ENCODE measurements at places on chromosomes 4 and X.

DNA sequence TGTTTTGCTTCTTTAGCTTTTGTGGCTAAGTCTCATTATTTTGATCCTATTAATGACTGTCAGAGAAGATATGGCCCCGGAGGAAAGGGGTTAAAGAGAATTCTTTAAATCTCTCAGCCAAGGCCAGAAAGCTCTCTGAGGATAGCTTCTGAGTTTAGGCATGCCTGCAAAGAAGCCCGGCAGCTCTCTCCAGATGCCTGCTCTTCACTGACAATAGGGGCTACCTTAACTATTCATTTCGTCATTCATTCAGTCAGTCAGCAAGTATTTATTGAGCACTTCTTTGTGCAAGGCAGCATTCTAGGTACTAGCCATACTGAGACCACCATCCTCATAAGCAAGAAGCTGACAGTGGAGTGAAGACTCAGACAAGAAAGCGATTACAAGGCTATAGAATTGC lies 34.0 kb upstream of the BMP15 start:
- DNase-seq, result no peak

GRCh38 chr4:3406431-3406830 lies 35.3 kb upstream of the HGFAC start:
- DNase-seq, result no peak

GRCh38 chr4:148790691-148791090 lies 348.5 kb upstream of the NR3C2 start:
- DNase-seq, result no peak

DNA sequence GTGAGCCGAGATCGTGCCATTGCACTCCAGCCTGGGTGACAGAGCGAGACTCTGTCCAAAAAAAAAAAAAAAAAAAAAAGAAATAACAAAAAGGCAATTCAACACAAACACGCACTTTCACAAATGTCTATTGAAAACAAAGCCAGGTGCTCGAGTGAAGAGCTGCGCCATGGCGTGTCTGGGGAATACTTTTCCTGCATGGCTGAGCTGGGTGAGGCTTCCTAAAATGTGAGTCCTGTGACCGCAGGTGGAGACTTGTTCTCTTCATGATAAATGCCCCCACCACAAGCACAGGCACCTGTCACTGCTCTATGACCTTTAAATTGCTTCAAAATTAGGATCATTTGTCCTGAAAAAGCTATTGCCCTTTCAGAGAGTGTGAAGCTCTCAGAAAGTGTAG lies 4.0 kb upstream of the ABLIM2 start:
- no peak for DNase-seq

- no peak for DNase-seq
These were observed 281.2 kb upstream of the DIAPH2 start for GRCh38 chrX:96403446-96403845.

DNA sequence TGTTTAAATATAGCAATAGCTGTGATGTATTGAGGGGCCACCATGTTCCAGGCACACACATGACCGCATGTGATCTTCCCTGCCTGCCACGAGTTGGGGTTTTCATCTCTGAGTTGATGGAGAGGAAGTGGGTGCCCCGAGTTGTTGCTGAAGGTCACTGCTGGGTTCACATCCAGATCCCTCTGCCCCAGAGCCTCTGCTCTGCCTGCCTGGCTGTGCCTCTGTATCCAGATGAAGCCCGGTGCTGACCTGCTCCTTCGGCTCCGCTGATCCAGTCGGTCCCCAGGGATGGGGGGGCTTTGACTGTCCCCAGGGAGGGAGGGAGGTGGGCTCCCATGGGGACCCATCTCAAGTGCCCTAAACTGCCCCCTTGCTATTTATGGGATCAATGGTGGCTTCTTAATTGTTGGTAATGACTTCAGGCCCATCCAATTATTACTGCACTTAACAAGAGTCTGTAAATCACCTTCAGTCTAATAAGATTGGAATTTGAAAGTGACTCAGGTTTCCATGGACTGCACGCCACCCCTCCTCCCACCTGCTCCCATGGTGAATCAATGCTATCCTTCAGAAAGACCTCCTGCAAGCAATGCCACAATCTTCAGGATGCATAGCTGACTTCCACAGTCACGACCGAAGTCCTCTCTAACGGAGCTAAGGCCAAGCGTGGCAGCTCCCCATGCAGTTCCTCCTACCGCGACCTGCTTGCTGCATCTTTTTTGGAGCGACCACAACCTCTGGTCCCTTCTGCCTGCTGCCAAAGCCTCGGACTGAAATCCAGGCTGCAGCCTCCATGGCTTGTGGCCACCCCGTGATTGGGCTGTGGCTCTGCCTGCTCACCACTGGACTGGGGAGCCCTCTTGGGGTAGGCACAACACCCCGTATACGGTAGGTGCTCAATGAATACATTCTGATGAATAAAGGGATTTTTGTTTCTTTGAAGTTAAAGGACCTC lies 73.1 kb downstream of the CPZ start:
- no peak for DNase-seq

DNA sequence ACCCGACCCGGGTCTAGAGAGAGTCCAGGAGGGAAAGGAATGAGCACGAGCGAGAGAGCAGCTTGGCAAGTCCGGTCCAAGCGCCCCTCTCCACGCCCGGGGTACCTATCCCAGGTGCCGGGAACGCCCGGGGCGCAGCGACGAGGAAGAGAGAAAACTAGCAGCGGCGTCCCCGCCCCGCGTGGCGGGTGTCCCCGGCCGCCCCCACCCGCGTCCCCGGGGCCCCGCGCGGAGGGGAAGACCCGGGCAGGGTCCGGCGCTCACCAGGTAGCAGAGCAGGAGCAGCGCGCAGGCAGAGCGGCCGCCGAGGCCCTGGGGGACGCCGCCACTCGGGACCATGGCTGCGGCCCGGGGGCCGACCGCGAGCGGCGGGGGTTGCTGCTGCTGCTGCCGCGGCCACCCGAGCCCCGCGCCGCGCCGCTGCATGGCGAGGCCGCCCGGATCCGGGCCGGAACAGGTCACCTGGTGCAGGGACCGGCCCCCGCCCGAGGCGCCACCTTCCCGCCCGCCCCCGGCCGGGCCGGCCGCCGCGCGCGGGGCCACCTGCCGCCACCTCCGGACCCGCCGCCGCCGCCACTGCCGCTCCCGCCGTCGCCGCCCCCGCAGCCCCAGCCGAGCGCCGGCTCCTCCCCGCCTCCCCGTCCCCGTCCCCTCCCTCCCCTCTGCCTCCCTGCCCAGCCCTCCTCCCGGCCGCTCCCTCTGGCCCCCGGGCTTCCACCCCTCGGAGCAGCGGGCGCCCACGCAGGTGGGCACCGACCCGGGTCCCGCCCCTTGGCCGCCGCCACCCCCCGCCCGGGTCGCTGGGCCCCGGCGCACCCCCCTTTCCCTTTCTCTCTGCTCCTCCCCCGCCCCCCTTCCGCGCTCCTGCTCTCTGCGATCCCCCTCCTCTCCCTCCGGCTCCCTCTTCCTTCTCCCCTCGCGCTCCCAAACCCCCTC lies at the start of gene SEL1L3:
SEL1L3 (minus strand) TSS at position 578 of the 936 bp plus-strand sequence; CDS start at position 426, 152 bp downstream.
- DNase-seq, result peak; percentile 27

- no peak for DNase-seq
These were observed 77.4 kb downstream of the WDR19 start for GRCh38 chr4:39259571-39260330.

GRCh38 chr4:115437739-115438138 lies 324.3 kb upstream of the NDST4 start:
- no peak for DNase-seq

GRCh38 chr4:105613306-105613705 lies 60.9 kb downstream of the ARHGEF38 start:
- no peak for DNase-seq

- DNase-seq, result no peak
These were observed at the start of gene SYTL4 for GRCh38 chrX:100731441-100732281. SYTL4 (minus strand) TSS chrX:100732121; CDS start chrX:100702037, 30,084 bp downstream.

- peak; percentile 3 for DNase-seq
These were observed 77.1 kb downstream of the TBCK start for GRCh38 chr4:106238820-106239420.

GRCh38 chr4:158442736-158443135 lies 78.9 kb upstream of the RXFP1 start:
- no peak for DNase-seq

- DNase-seq, result no peak
These were observed 31.1 kb downstream of the TAPT1 start for GRCh38 chr4:16195209-16195608.

DNA sequence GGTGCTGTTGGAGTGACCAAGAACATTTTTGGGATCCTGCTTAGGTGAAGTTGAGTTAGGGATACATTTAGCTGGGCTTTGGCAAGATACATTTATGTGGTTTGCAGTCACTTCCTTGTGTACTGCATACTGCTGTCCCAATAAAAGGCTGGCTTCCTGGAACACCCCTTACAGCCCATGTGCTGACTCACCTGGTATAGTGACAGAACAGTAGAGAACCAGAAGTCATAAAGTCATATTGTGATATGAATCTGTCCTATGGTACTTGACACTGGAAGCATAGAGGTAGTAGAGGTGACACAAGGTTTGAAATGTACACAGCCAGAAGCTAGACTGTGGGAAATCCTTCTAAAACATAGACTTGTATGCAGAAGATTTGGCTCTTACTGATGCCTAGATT lies 55.3 kb upstream of the SLC25A43 start:
- DNase-seq, result no peak

DNA sequence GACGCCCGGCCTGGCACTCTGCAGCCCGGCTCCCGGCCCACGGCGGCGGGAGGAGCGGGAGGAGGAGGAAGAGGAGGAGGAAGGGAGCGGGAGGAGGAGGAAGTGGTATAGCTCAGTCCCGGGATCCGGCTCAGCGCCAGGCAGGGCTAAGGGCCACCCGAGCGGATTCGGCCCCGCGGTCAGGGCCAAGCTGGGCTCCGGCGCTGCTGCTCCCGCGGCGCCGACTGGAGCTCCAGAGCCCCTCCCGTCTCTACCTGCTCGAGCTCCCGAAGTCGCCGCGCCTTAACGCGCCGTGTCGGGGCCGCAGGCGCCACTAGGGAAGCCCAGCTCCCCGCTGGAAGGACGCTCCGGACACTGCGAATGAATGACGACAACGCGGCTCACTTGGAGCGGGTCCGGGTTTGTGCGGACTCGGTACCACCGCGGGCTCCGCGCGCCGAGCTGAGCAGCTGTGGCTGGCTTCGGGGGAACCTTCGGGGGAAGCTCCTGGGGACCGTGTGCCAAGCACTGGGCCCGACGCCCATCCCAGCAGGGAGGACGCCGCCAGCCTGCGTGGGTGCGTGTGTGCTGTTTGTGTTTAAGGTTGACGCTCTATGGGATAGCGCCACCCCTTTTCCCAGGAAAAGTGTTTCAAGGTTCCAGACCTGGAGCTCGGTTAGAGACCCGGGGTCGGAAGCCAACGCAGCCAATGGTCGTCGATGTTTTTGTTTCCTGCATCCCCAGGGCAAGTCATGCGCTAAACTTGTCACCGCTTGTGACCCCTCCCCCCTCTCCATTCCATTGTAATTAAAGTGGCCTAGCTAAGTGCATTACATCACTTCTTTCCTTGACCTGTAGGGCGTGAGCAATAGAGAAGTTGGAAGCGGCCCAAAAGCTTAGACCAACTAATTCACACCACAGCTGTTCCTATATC lies at the start of gene TBC1D9:
TBC1D9 (minus strand) TSS at position 67 of the 913 bp plus-strand sequence. CDS start 340 bp downstream, outside the sequence.
- peak; percentile 10 for DNase-seq

DNA sequence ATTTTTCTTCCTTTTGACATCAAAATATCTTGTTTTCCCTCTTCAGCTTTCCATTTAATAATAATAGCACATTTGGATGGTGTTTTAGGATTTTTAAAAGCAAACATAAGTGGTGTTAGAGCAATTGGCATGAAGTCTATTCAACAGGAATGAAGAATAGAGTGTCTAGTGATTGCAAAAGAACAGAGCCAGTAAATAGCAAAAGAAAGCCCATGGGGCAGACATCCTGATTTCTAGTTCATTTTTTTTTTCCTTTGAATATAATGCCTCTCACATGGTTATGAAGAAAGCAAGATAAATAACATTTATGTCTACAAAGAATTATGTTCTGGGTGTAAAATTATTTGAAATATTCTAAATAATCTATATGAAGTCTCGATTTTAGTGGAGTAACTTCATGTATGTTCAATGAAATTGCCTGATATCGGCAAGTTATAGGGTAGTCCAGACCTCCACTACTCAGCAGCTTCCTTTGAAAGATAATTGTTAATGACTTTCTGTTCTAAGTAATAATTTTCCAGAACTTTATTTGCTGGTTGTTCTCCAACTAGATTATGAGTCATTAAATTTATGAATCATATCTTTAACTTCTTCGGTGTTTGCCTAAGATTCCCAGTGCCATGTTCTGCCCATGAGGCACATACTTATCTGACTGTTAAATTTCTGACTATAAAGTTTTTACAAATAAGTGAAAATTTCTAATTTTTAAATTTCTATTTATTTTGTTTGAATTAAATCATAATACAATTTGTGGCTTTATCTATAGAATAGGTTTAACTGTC lies 587.9 kb downstream of the TLL1 start:
- no peak for DNase-seq

- DNase-seq, result no peak
These were observed 5.8 kb downstream of the SH3KBP1 start for GRCh38 chrX:19881559-19881958.

DNA sequence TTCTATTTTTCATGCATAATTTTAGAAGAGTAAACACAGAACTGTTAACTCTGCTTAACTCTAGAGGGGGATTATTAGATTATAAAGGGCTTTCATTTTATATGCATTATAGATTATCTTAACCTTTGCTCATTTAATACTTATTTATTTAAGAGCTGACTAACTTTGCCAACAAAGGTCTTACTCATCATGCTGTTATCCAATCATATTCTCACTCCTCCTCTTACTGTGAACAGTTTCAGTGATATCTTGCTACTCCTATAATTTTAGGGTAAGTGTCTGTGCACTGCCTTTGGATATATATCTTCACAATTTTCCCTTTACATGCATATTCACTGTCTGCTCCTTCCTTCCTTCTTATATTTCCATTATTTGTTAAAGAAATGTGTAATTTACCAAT lies 1814.9 kb downstream of the STIM2 start:
- no peak for DNase-seq

DNA sequence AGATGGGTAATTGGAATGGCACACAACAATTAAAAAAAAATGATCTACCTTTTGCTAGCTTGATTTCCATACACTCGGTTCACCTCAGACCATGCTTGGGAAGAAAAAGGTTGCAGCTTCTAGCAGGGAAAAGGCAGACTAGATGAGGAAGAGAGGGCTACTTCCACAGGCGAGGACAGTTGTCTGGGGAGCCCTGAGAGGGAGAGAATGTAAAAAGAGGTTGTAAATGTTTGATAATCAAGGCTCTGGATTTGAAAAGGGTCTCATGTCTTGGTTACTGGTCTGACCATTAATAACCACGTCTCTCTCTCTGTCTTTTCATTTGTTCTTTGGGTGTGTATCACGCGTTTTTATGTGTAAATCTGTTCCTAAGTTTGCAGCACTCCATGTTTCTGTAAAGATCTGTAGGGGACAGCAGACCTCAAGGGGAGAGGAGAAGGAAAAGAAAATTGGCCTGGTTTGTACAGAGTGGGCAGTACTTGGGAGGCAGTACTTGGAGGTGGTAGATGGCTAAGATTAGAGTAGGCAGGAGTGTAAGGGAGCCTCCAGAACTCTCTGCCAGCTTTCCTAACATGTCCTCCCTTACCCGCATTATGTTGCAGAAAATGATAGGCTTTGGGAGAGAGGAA lies 750 bp downstream of the ARMCX5 start:
- no peak for DNase-seq

GRCh38 chr4:151304226-151304625 lies 21.2 kb downstream of the SH3D19 start:
- no peak for DNase-seq

- no peak for DNase-seq
These were observed 286.1 kb downstream of the DCHS2 start for GRCh38 chr4:154205471-154205870.

- no peak for DNase-seq
These were observed 155.8 kb downstream of the PPP3CA start for GRCh38 chr4:101191302-101192098.

GRCh38 chr4:20253735-20254409 lies 2.2 kb downstream of the SLIT2 start:
- no peak for DNase-seq

GRCh38 chrX:49002091-49002935 lies at the start of gene GRIPAP1:
GRIPAP1 (minus strand) TSS chrX:49002264; CDS start chrX:49002229, 35 bp downstream.
- DNase-seq, result peak; percentile 83

All from CD4-positive, alpha-beta T cell treated with Interleukin-15 for 4 hours (primary cell).